ENCODE measurements at places on chromosomes 4 and X.

- DNase-seq: no peak
Observed at GRCh38 chr4:26212528-26212927, 108.3 kb upstream of the RBPJ start.

DNA sequence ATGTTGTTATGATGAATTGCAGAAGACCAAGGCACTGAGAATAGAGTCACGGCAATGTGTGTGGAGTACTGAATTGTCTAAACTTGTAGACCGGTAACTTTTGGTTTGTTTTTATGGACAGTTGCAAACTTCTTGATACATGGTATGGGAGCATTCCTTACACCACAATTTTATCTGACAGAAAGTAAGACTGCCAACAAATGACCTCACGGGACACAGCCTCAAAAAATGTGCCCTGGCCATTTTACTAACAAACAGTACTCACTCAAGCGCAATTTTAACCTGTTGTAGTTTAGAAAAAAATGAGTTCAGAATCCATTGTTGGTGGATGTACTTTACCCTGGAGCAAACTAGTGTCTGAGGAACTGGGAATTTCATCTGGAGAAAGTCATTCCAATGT lies 321.2 kb downstream of the CAMK2D start:
- no peak for DNase-seq

GRCh38 chrX:133776072-133776471 lies 209.3 kb downstream of the GPC3 start:
- no peak for DNase-seq

DNA sequence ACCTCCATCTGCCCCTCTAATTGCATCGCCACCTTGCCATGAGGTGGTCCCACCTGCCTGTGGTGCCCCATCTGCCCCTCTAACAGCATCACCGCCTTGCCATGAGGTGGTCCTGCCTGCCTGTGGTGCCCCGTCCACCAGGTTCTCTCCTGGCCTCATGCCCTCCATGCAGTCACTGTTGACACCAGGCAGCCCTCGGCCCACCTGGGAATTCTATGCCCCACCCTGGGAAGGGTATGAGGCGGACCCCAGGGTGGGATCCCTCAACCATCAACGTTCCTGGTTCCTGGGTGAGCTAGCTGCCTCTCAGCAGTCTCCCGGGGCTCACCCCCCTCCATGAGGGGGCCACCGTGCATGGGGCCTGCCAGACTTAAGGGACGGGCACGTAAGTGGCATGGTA lies 38.9 kb downstream of the ACOX3 start:
- DNase-seq: no peak

DNA sequence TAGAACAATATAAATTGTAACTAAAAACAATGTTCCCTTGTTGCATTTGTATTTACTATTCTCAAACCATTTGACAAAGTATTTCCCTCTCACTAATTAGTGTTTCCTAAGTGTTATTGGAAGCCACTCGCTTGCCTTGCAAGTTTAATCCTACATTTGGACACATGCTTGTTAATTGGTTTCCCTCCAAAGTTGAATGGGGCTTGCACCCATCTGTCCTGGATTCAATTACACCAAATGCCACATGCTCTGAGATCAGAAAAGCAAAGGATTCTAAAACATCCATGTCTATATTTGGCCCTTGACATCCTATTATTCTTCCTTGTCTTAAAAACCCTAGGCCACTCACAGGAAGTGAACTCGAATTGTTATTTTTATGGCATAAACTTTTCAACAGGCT lies 146.6 kb downstream of the AMELX start:
- no peak for DNase-seq

- DNase-seq: no peak
Observed at GRCh38 chr4:26647523-26648224, 63.8 kb downstream of the TBC1D19 start.
